Lung microvascular endothelial cell (primary cell): ENCODE measurements at places on chromosomes 3 and 15.
A peak's percentile ranks its signal among the peaks of the same experiment; 100 is the strongest.

GRCh38 chr3:37949866-37950265 is 40.7 kb upstream of the VILL start:
- no peak for DNase-seq

GRCh38 chr3:133568294-133569014 is 5.0 kb upstream of the CDV3 start:
- DNase-seq, result peak; percentile 53

DNA sequence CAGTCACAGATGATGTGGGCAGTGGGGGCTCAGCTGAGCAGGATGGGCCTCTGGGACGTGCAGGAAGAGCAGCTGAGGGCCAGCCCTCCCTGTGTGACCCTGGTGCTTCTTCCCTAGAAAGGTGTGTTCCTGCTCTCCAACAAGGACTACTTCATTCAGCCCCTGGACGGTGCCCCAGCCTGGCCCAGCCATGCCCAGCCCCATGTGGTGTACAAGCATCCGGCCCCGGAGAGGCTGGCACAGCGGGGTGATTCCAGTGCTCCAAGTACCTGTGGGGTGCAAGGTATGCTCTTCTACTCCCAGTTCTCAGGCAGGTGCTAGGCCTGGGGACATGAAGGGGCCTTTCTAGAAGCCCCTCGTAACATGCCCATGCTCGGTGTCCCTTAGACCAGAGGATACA is 38.3 kb downstream of the SAXO2 start:
- no peak for DNase-seq

DNA sequence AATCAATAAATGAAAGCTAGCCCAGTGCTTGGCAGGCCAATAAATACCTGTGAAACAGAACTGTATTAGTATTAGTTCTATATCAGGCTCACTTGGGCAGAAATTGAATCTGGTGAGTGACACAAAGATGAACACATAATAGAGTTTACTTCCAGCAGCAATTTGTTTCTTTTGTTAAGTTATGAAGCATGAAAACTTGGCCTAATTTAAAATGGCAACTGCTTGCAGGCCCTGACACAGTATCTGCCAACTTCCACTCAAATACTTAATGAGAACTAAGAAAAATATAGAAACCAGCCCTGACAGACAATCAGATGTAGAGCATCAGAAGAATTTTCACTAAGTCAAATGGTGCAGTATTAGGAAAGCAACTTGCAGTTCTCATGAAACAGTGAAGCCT is 37.6 kb upstream of the LRIG1 start:
- no peak for DNase-seq

DNA sequence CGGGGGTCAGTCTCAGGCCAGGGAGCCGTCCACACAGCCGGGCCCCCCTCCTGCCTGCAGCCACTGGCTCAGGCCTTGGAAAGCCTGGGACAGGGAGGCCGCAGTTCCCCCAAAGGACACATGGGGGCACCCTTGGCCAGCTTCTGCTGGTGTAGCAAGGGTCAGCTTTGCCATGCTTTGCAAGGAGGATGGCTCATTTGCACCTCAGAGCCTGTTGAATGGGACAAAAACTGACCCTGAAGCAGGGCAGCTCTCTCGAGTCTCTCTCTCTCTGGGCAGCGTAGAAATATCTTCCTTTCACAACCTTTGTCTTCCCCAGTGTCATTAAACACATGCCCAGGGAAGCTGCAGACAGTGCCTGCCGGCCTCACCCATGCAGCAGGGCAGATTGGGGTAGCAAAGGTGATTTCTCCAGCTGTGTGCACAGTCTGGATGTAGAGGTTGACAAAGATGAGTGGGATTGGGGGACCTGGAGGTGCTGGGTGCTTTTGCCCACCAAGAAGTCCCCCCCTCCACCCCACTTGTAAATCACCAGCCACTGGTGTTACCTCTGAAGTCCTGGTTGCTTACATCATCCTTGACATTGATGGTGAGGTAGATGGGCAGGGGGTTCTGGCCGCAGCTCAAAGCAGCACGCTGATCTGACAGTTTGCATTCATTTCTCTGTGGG is 17.4 kb upstream of the EHD4 start:
- DNase-seq, result peak; percentile 84

DNA sequence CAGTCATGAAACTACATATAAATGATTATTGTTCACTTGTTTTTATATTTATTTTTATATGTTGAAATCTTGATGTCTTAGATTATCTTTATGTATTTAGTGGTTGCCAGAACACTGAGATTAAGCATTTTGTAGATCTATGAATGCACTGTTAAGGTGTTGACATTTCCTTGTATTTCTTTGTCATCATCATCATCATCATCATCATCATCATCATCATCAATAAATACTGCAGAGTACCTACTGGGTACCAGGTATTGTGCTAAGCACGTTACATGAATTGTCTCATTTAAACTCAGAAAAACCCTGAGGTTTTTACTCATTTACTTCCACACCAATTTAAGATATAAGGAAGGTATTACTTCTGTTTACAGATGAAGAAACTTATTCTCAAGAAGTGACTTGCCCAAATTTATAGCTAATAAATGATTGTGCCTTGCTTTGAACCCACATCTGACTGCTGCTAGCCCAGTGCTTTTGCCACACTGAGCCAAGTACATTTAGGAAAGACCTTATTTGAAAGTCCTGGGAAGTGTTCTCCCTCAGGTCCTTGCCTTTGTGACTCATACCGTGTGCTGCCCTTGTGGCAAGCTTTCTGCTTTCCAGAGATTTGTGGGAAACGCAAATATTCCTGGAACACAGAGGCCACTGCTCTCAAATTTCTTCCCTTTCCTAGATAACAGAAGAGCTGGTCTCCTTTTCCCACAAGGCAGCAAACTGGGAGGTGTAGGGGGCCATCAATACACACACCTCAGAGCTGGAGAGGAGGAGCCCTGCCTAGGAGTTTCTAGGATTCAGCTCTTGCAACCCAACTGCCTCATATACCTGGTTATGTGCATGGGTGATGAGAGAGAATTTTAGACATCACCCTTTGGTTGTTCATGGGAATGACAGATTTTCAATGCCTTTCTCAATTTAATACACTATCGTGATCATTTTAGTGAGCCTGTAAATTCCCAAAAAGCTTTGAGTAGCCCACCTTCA is 115.4 kb upstream of the C15orf61 start:
- no peak for DNase-seq

GRCh38 chr3:179073816-179074215 is 2.2 kb upstream of the ZMAT3 start:
- DNase-seq, result no peak

GRCh38 chr15:90571063-90571541 is 41.4 kb downstream of the CRTC3 start:
- peak; percentile 46 for DNase-seq

DNA sequence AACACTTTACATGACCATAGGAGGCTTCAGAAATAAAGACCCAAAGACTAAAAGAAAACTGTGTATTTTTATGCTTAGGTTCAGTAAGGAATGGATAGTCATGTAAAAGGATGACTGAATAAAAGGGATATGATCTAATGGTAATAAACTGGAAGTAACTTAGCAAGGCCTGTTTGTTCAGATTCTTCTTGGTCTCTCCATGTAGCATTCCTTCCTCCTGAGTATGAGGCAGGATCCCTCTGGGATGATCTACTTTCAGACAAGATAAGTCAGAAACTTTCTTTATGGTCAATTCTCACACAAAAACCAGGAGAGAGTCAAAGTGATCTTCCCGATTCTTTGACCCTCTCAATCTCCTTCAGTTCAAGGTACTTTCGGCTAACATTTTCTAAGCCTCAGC is 340.8 kb upstream of the DCBLD2 start:
- DNase-seq, result no peak
